ENCODE measurements at places on chromosomes 4 and X.

DNA sequence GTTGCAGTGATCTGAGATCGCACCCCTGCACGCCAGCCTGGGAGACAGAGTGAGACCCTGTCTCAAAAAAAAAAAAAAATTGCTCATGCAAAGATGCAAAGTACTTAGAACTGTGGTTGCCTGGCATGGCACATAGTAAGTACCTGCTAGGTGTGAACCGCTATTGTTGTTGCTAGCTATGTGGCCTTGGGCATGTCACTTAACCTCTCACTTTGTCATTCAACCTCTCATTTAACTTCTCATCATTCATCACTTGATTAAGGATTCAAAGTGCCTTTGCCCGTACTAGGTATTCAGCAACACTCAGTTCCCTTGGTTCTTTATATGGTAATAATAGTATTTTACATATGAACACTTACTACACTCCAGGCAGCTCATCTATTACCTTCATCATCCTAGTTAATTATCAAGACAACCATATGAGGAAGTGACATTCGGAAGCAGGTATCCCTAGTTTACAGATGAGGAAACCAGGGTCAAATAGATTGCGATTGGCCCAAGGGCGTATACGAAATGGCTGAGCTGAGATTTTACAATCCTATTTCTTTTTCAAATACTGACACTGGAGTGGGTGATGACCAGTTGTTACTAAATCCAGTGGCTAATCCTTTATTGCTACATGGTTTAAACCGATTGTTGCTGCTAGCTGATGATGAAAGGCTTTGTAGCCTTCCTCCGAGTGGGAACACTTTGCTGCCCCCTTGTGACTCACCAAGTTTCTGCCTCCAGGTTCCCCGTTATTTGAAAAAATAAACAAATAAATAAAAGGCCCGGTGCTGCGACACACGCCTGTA, 28.8 kb upstream of the SOWAHD start:
- peak; percentile 73 for DNase-seq

- DNase-seq = no peak
Measured at GRCh38 chr4:185837415-185838103, 25.6 kb upstream of the SORBS2 start.

- no peak for DNase-seq
Measured at GRCh38 chr4:113610537-113610936, 151.0 kb downstream of the CAMK2D start.

- no peak for DNase-seq
Measured at GRCh38 chr4:142077048-142077447, 440.7 kb downstream of the IL15 start.

GRCh38 chr4:87005690-87006425, 71.0 kb downstream of the AFF1 start:
- peak; percentile 71 for DNase-seq

- no peak for DNase-seq
Measured at GRCh38 chrX:71814123-71814912, 51.2 kb downstream of the CXorf49B start.

DNA sequence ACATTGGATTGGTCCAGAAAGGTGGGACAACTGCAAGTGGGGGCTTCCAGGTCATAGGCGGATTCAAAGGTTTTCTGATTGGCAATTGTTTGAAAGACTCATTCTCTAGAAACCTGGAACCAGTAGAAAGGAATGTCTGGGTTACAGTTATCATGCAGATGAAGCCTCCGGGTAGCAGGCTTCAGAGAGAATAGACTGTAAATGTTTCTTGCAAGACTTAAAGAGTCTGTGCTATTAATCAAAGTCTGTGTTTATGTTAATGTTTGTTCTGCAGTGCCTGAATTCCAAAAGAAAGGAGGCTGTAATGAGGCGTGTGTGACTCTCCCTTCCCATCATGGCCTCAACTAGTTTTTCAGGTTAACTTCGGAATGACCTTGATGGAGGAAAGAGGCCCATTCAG, 43.9 kb upstream of the GC start:
- no peak for DNase-seq

- DNase-seq = no peak
Measured at GRCh38 chr4:74016068-74016467, 17.6 kb upstream of the CXCL5 start.

DNA sequence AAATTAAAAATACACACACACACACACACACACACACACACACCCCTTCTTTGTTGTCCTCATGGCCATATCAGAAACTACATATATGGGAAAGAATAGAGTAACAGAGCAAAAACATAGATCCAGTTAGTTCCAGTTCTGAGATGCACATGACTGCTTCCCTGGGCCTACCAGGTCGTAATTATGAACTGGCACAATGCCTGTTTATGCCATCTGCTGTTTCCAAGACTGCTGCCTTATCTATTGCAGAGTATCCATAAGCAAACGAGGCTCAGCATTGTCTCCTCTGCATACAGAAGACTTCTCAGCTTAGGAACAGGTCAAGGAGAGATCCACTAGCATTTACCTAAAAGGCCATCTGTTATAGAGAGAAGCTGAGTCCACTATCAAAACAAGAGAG, 789.0 kb downstream of the TECRL start:
- DNase-seq = no peak

- DNase-seq = no peak
Measured at GRCh38 chrX:130179579-130180215, 7.9 kb downstream of the RAB33A start.

DNA sequence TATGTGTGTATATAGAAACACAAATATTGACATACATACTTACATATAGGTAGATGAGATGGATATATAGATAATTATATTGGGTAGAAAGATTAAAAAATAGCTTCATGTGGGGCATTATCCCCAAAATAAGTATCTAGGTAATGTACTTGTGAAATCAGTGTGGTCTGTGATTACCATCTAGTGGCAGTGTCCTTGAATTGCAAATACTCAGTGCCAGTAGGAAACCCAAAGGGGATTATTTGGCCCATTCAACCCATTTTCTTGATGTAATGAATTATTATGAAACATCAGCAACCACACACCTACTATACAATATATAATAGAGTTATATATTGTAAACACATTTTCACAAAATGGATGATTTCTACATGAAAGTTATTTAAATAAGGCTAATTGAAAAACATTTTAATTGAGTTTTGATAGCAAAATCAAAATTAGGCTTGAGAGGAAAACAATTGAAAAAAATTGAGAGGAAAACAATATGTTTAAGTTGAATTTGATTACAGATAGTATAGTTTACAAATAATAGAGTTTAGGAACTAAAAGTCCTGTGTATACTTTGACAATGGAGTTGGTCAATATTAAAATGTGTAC, 389.4 kb downstream of the GALNTL6 start:
- no peak for DNase-seq

GRCh38 chr4:77958897-77959296, 96.3 kb downstream of the MRPL1 start:
- DNase-seq = no peak

GRCh38 chr4:76954489-76954888, 4.9 kb downstream of the SEPTIN11 start:
- no peak for DNase-seq

- no peak for DNase-seq
Measured at GRCh38 chr4:14965071-14965470, 37.2 kb upstream of the CPEB2 start.

DNA sequence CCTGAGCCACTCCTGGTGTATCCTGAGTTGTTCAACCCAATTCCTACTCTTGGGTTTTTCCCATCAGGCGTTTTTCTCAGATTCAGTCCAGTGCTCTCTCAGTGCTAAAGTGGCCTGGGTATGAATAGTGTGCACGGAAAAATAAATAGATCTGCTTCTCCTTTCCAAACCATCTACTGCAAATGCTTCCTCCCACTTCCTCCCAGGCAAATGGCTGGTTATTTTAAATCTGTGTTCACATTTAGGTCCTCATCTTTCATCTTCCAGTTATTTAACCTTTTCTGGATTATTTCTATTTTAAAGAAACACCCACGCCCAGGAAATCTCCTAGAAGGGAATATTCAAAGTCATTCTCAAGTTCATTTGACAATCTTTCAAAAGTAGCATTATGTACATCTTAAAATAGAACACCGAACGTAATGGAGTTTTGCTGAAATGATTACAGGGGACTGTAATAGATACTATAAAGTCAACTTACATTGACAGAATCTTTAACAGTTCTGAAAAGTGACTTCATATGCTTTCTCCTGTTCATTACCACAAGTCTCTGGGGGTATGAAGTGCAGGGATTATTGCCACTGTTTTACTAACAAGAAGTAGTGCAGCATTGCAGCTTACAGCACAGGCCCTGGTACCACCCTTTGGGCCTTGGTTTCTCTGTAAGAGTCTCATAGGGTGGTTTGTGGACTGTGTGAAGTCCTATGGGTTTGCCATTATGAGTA, 66.3 kb downstream of the MED28 start:
- DNase-seq = no peak

DNA sequence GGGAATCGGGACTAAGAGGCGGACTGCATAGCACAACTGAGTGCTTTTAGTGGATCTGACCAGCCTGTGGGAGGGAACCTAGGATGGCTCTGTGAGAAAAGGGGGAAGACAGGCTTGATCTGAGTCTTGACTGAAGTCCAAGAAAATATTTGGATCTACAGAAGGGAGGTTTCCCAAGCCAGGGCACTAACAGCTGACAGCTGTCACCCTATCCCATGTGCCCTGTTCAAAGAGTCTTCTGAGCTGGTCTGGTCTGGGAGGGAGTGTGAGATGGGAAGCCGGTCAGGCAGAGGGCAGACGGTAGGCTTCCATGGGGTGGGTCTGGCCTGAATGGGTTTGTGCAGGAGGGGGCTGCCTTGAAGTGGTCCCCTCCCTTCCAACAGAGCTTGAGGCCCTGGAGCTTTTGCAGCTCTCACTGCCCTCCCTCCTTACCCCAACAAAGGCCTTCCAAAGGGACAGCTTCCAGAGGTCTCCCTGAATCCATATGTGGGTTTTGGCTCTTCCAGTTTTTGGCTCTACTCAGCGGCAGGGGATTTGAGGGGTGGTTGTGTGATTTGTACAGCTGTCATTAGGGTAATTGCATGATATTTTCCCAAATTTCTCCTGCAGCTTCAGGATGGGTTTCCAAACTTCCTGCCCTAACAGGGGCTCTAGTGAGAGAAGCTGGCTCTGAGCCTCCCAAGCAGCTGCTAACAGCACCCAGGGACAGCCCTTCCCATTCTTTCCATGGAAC, 643.7 kb downstream of the BCOR start:
- no peak for DNase-seq

DNA sequence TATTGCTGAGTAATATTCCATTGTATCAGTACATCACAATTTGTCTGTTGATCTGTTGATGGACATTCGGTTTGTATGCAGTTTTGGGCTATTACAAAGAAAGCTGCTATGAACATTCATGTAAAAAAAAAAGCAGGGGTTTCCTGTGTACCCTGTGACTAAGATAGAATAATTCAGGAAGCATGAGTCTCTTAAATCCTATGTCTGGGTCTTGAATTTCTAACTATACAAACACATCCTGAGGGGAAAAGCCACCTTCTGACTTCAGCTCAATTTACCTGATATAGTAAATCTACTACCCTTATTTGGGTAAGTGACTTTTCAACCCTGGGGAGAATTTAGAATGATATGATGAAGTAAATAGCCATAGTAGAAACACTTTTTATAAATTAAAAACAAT, 94.6 kb upstream of the FUNDC1 start:
- DNase-seq = no peak

- no peak for DNase-seq
Measured at GRCh38 chr4:102322736-102323135, 22.5 kb downstream of the SLC39A8 start.

DNA sequence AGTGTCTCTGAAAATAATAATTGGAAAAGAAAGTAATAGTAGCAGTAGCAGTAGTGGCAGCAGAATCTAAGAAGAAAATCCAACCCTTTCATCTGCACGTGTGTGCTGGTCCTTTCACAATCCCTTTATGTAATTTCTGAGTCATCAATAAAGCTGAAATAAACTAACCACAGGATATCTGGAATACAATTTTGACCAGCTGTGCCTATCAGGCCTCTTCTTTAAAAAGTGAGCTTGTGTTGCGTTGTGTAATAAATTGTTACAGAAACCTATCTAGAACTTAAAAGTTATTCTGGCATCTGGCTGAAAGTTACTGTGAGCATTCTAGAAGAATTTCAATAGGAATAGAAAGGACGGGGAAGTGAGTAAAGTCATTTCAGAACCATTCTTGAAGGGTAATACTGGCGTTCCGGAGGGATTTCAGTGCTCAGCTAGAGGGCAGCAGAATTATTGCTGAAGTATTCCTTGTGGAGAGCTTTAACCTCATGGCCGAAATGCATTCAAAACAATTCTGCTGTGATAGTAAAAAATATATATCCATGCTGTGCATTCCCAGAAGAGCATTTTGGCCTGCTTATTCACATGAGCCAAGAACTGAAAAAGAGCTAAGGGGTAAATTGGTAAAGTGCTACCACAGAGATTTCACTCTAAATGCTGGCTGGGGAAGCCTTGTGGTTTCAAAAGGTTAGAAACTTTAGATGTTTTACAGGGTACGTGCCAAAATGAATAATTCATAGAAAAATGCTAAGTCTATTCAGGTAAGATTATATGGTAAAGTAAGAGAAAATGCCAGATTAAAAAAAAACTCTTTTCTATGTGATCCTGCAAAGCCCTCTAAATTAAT, 260.6 kb downstream of the NKX6-1 start:
- DNase-seq = no peak

GRCh38 chr4:99645638-99646037, 12.0 kb downstream of the C4orf54 start:
- no peak for DNase-seq

DNA sequence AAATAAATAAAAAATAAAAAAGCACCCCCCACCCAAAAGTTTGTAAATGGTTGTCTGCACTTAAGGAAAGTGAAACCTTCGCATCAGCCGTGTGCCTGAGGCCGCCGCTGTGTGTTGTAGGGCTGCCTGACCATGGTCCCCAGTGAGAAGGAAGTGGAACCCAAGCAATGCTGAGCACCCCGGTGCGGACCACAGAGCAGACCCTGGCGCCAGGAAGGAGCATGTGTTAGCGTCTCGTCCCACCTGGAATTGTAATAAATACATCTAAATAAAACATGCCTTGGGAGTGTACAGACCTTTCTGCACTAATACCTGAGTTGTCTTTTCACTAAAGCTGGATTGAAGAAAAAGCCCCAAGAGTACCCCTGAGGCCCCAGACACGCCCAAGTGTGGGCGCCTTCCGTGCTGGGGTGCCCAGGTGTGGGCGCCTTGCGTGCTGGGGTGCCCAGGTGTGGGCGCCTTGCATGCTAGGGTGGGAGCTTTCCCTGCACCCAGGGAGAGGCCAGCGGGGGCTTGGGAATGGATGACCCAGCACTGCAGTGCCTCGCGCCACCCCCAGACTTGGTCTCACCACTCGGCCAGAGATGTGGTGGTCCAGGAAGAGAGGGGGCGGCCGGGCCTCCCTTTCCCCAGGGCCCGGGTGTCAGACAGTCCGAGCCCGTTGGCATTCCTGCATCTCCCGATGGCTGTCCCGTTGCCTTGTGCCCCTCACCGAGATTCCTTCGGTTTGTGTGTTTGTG, 33.7 kb downstream of the HTT-AS start:
- DNase-seq = peak; percentile 58

- DNase-seq = no peak
Measured at GRCh38 chr4:88879991-88880390, 177.0 kb downstream of the FAM13A start.

- no peak for DNase-seq
Measured at GRCh38 chr4:153010146-153010545, 74.0 kb downstream of the FHDC1 start.

GRCh38 chr4:2253160-2254084, 8.5 kb downstream of the MXD4 start:
- peak; percentile 54 for DNase-seq
